ENCODE measurements at places on chromosomes 11 and 22. TPM values are rescaled to one million over a fixed set of nuclear protein-coding genes. Genes with fewer than 3 reads are reported as not detected.
A peak's percentile ranks its signal among the peaks of the same experiment; 100 is the strongest.

DNA sequence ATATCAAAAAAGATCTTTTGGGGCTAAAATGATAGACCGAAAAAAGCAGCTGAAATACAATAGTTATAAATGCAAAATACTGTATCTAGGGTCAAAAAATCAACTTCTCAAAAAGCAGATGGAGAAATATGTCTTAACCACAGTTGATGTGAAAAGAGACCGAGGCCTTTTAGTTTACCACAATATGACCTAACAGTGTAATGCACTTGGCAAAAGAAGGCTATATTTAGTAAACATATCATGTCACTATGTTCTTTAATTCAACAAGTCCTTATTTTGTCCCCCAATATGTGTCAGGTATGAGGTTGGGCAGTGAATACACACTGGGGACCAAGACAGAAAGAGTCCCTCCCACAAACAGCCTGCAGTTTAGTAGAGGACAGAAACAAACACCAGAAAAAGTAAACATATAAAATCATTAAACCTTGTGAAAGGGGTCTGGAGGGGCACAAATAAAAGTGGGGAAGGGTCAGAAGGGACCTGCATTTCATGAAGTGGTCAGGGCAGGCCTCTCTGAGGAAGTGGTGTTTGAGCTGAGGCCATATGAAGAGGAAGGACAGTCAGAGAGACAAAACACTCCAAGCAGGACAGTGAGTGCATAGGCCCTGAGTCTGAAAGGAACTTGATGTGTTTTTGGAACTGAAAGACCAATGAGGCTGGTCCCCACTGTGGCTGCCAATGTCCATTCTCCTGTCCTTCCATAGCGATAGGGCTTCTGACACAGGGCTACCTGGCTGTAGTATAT, 53.4 kb downstream of the LIF start:
- DNase-seq = no peak

PGR gene
- 31.1 TPM for total RNA-seq

GRCh38 chr11:125173027-125173426, 8.5 kb downstream of the PKNOX2 start:
- no peak for DNase-seq

- DNase-seq = peak; percentile 93
Observed at GRCh38 chr11:695538-696248, at the start of gene TMEM80. Gene TMEM80, plus strand, starts transcription at chr11:695816. Its CDS starts 12 bp downstream, at chr11:695828.

GRCh38 chr22:37669586-37669985, 5.8 kb upstream of the LGALS1 start:
- DNase-seq = no peak

DNA sequence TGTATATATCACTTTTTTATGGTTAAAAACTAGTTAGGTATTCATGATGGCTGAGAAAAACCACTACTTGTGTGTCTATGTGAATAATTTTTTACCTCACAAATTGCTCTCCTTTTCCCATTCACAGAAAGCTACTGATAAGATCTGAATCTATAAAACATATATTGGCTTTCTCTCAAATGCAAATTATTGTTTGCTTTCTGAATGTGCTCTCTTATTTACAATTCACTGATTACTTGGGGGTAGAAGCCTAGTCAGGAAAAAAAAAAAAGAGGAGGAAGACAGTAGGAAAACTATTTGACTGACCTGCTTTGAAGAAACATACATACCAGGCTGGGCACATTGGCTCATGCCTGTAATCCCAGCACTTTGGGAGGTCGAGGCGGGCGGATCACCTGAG, 20.5 kb downstream of the PGM2L1 start:
- no peak for DNase-seq

- no peak for DNase-seq
Observed at GRCh38 chr11:107857550-107858216, 904 bp downstream of the SLC35F2 start.

GRCh38 chr11:61571869-61572268, 9.0 kb downstream of the SYT7 start:
- DNase-seq = no peak

OLFML1 gene
- total RNA-seq = 10.7 TPM

DNA sequence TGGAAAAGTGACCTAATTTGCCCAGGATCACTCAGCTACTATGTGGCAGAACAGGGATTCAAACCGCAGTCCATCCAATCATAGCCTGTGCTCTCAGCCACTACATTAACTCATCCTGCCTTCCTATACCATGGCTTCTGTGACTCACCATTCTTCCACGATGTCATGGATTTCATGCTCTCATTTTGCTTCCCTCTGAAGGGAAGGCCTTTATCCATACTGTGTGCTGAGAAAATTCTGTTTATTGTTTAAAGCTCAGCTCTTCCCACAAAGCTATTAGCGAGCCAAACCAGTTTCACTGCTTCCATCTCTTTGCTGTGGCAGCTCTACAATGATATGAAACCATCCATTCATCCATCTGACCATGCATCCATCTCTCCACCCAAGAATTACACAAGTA, 289.9 kb downstream of the TENM4 start:
- no peak for DNase-seq

KIF18A gene
- not detected for total RNA-seq

- DNase-seq = no peak
Observed at GRCh38 chr22:21642584-21643448, 714 bp downstream of the SDF2L1 start.

QSER1 gene
- 8.2 TPM for total RNA-seq

SHANK3 gene
- 128 TPM for total RNA-seq

DNA sequence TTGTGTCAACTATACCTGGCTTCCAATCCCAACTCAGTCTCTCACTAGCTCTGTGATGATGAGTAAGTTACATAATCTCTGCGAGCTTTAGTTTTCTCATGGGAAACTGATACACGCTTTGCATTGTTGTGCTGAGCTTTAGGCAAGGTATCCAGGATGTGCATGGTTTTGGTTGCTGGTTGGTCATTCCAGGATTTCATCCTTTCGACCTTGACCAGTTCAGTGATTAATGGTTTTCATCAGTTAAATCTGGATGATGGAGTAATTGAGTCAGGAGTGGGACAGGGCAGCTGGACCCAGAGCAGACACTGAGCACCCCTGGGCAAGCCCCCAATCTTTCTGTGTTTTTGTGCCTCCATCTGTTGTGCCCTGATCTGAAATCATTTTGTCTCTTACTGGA, 417.3 kb upstream of the CADM1 start:
- no peak for DNase-seq

DNA sequence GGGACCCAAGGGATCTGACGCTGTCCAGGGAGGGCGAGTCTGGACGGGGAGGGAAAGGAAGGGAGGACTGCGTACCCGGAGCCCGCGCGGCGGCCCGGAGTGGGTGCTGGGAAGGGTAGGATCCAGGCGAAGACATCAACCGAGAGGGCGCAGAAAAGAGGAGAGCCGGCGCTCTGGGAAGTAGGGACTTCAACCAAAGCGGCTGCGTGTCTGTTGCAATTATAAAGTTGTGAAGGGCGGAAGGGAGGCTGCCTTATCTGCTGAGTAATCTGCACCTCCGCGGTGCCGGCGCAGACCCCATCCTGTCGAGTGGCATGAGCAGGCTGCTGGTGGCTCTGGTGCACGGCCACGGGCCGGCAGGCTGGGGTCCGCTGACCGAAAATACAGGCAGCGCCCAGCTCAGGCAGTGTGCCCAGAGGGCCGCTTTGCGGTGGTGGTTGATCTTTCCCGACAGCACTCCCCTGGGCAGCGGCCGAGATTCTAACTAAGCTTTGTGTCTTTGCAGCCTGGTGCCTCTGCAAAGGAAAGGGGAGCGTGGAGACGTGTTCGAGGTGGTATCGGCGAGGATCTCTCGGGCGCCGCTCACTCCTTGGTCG, 978 bp downstream of the C11orf87 start:
- DNase-seq = no peak

GRCh38 chr11:7514099-7514591, 346 bp downstream of the PPFIBP2 start:
- DNase-seq = peak; percentile 74

SYNGR1 gene
- total RNA-seq = 2.2 TPM

GRCh38 chr11:60765355-60765754, 8.7 kb downstream of the MS4A15 start:
- DNase-seq = no peak
